ENCODE measurements at places on chromosomes 1 and 21.

- DNase-seq, result no peak
These were observed 278.0 kb downstream of the RGS7 start for GRCh38 chr1:241079047-241079446.

DNA sequence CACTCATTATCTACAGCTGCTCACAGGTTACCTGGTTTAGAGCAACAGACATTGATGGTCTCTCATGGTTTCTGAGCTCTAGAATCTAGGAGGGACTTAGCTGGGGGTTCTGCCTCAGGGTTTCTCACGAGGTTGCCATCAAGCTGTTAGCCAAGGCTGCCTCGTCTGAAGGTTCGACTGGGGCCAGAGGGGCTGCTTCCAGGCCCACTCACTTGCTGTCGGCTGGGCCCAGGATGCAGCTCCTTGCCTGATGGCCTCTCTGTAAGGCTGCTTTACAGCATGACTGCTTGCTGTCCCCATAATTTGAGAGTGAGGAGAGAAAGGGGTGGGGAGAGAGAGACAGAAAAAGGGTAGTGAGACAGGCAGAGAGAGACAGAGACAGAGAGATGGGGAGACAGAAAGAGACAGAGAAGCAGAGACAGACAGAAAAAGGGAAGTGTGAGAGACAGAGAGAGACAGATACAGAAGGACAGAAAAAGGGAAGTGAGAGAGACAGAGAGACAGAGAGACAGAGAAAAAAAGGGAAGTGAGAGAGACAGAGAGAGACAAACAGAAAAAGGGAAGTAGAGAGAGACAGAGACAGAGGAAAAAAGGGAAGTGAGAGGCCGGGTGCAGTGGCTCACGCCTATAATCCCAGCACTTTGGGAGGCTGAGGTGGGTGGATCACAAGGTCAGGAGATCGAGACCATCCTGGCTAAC is 106.8 kb upstream of the C1orf174 start:
- no peak for DNase-seq

DNA sequence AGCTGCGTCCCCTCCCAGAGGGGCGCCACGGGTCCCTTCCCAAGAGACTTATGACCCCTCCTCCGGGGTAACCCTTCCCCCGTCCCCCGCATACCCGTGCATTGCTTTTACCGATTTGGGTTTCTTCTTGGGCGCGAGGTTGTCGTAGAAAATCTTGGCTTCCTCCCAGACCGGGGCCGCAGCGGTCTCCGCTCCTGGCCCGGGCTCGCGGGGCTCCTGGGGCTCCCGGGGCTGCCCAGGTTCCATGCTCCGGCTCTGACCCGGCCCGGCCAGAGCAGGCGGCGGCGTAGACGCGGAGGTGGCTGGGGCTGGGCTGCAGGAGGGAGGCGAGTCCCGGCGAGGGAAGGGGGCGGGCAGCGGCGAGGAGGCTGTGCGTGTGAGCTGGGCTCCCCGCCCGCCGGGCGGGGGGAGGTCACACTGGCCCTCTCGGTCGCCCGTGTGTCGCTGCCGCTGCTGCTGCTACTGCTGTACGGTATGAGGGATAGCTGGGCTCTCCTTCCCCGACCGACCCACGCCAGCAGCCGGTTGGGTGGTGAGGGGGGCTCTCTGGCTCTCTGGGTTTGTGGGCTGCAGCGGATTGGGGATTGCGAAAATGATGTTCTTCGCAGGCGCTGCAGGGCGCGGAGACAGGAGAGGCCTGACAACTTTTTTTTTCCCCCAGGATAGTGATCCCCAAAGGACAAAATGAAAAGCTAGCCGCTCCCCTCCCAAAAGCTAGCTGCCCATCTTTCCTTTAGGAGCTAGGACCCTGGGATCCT is at the start of gene NT5C1A:
TSS of gene NT5C1A (minus strand) at position 315 of the 758 bp plus-strand sequence. CDS start at position 246, 69 bp downstream.
- DNase-seq, result peak; percentile 37

DNA sequence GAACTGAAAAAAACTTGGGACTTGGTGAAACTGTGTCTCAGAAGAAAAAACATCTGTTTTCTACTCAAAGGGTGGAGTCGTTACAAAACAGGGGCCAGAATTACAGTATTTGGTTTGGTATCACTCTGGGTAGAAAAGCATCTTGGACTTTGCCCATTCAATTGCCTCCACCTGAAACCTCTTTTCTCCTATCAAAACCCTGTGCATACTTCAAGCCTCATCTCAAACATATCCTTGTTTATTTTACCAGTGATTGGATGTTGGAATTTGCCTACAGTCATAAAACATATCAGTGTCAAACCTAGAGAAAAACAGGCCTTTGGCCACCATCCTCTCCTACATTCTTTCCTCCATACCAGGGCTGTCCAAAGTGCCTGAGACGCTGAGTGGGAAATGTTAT is 281.5 kb downstream of the PLPP3 start:
- no peak for DNase-seq

GRCh38 chr1:112464501-112464900 is 44.3 kb upstream of the WNT2B start:
- DNase-seq, result no peak

DNA sequence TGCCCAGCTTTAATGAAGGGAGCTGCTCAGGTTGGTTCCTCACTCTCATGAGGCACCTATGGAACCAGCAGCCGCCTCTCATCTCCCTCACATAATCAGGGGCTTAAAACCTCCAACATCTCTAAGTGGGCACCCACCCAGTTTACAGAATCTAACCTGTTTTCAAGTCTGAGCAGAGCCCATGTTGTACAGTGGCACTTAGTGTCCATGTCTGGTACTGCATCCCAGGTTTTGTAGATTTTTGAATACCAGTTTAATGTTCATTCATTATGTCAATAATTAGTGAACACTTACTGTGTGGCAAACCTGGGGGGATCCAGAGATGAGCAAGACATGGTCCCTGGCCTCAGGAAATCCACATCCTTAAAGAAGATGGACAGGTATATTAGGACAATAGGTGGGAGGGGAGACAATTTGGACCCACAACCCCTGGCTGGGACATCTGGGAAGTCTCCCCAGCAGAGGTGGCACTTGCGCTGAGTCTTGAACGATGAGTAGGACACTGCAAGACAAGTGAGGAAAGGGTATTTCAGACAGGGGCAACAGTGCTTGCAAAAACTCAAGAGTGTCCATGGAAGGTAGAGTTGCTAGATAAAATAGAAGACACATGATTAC is 83.3 kb downstream of the LACTBL1 start:
- no peak for DNase-seq

- DNase-seq, result no peak
These were observed 1.8 kb downstream of the TAS1R3 start for GRCh38 chr1:1332774-1333480.

DNA sequence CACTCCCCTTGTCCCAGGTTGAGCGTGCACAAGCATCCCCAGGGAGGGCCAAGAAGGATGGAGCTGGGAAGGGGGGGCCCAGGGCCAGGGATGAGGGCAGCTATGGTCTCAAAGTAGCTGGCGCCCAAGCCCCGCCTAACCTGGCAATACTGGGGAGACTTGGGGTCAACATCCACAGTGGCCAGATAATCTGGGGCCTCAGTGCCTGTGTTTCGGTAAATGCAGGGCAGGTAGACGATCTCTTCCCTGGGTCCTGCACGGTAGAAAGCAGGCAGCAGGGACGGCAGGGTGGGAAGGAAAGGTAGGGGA is 3.2 kb downstream of the SELENBP1 start:
- no peak for DNase-seq

DNA sequence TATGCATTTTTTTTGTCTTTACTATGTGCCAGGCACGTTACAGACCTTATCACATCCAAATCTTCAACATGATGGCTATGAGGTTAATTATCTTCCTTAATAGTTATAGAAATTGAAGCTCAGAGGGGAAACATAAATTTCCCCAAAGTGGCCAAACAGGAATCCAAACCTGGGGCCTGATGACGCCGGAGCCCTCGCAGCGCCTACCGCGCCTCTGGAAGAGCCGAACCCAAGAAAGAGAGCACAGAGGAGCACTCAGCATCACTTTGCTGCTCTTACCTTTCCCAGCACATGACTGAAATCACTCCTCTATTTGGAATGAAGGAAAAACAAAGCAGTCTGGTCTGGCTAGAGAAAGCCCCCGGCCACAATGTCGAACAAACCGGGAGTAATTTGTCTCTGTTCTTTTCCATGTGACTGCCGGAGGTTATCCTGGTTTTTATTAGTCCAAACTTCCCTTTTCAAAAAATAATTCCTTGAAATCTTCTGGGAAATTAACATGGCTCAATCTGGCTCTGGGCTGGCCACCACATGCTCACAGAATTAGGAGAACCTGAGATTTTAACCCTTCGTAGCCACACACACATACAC is 195.5 kb downstream of the ADSS2 start:
- DNase-seq, result no peak

DNA sequence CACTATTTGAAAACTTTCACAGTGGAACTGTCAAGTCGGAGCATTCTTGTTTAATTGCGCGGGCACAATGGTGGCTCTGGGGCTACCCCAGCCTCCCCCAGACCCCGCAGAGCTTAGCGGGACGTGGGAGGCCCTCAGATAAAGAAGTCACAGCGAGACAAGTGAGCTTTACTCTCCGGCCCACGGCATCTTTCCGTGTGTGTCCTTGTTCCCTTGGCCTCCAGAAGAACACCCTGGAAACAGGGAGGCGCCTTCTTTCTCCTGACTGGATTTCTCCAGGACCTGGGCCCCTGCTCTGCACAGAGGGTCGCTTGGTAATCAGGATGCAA is 382.8 kb downstream of the RRAGC start:
- no peak for DNase-seq

- no peak for DNase-seq
These were observed 203.3 kb downstream of the LMX1A start for GRCh38 chr1:165153182-165153581.

DNA sequence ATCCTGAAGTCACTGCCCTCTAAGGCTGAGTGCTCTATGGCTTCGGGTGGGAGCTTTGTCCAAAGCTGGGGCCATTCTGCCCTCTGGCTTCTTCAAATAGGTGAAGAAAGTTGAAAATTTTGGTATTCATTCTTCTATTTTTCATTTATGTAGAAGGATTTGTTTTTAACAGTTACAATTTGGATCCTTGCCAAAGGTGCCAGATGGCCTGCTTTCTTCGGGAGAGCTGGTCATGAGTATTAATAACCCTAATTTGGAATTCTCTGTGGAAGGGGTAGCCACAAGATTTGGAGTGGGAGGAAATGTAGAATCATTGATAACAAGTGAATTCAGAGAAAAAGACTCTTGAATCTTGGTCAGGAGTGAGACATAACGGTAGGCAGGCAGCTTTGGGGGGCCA is 370.4 kb upstream of the ST6GALNAC5 start:
- no peak for DNase-seq

GRCh38 chr1:60797351-60797750 is 285.0 kb upstream of the NFIA start:
- no peak for DNase-seq

- DNase-seq, result no peak
These were observed 57.8 kb downstream of the WNT9A start for GRCh38 chr1:227889863-227890405.

GRCh38 chr21:33207449-33208149 is 22.1 kb upstream of the IFNAR2 start:
- DNase-seq, result no peak

DNA sequence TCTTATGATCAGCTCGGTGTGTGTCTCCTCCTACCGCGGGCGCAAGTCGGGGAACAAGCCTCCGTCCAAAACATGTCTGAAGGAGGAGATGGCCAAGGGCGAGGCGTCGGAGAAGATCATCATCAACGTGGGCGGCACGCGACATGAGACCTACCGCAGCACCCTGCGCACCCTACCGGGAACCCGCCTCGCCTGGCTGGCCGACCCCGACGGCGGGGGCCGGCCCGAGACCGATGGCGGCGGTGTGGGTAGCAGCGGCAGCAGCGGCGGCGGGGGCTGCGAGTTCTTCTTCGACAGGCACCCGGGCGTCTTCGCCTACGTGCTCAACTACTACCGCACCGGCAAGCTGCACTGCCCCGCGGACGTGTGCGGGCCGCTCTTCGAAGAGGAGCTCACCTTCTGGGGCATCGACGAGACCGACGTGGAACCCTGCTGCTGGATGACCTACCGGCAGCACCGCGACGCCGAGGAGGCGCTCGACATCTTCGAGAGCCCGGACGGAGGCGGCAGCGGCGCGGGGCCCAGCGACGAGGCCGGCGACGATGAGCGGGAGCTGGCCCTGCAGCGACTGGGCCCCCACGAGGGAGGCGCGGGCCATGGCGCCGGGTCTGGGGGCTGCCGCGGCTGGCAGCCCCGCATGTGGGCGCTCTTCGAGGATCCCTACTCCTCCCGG is 1.5 kb downstream of the KCNC4 start:
- DNase-seq, result no peak

DNA sequence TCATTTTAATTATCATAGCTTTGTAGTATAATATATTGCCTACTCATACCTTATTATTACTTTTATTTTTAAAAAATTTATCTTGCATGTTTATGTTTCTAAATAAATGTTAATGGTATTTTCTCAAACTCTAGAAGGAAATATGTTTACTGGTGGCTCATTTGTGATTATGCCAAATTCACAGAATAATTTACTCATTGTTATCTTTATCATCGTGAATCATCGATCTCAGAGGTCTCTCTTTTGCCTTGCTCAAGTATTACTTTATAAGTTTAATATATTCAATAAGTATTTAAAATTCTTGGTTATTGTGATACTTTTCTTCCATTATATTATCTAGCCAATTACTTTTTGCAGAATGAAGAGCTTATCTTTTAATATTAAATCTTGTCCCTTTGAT is 836.7 kb upstream of the ADAMTS5 start:
- DNase-seq, result no peak
